ENCODE measurements at places on chromosomes 16 and 17.

GRCh38 chr16:9597967-9598730, 506.7 kb downstream of the HAPSTR1 start:
- no peak for DNase-seq

- peak; percentile 35 for DNase-seq
These were observed 191.1 kb downstream of the ZFHX3 start for GRCh38 chr16:72856797-72857196.

- DNase-seq: no peak
These were observed 78.7 kb downstream of the ZDHHC7 start for GRCh38 chr16:84932681-84933080.

- DNase-seq: no peak
These were observed 226.6 kb downstream of the SPECC1 start for GRCh38 chr17:20235747-20236146.

DNA sequence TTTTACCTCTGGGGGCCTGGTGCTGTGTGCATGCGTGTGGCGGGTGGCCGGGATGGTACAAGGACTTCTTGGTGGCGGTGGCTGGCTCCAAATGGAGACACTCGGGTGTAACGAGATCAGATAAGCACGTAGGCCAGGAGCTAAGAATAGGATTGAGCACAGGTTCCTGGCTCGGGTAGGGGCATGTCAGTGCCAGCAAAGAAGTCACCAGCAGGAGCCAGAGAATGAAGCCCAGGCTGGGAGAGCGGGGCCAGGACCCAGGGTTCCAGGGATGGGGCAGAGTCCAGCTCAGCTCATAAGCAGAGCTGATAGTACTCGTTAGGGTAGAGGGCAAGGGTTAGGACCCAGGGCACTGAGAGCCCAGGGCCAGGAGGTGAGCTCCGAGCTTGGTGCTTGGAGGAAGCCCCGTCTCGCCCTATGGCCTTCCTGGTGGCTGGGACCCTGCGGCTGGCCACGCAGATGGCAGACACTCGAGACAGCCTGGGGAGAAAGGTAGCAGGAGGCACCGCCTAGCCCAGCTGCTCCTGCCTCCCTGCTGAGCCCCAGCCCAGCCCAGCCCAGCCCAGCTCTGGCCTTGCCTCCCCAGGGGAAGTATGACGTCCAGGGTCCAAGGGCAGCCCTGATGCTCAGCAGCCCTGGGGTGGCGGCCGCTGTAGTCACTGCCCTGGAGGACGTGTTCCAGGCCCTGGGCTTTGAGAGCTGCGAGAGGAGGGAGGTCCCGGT, 8.9 kb downstream of the ZNF213 start:
- DNase-seq: no peak

GRCh38 chr17:78174346-78174869, 6.0 kb downstream of the SYNGR2 start:
- DNase-seq: no peak

DNA sequence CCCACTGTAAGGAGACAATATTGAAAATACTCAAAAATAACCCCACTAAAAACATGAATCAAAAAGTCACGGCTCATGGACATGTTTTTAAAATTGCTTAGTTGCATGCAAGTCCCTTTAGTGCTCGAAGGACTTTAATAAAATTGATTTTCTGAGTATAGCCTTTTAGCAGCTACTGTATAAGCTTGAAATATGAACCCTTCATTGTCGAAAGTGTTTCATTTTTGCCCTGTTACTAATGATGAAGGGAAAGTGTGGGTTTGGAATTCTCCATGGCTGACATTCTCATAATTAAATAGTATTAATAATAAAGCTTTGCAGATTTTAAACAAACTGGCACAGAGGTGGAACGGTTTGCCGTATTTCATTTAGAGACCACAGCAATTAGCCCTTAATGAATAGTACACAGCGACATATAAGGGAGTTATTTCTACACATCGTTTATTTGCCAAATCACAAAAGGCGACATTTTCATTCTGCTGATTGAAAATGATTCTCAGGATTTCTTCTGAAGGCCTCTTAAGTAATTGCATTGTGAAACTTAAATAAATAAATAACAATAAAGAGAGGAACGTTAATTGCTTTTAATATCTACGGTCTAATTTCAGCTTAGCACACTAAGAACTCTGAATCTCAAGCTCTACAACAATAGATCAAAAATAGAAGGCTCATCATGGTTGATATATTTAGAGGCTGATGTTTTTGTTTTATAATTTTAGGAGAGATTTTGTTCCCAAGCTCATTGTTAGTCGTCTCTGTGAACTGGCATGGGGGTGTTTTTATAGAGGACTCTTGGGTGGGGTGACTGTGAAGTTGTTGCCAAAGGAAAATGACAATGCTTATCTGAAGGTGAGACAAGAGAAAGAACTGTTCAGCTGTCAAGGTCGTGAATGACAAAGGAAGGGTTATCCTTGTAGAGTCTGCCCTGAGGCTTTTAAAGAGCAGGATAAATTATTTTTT, 60.6 kb downstream of the IRX6 start:
- DNase-seq: no peak

DNA sequence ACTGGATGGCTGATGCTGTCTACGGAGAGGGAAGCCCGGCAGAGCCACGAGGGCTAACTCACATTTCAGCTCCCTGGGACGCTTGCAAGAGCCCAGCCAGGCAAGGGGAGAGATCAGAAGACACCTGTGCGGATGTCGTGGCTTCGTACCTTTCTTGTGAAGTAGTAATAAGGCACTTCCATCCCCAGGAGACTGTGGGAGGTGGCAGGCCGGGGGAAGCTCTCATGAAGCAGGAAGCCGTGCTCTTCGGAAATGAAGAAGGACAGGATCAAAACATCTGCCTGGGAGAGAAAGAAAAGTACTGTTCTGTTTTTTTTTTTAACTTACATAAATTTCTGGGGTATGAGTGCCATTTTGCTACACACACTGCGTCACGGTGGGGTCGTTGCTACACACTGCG, 28.4 kb downstream of the TMEM204 start:
- no peak for DNase-seq

- DNase-seq: no peak
These were observed 30.7 kb downstream of the CCR7 start for GRCh38 chr17:40534371-40535189.

GRCh38 chr17:63224644-63225043, 221.5 kb downstream of the CYB561 start:
- no peak for DNase-seq

DNA sequence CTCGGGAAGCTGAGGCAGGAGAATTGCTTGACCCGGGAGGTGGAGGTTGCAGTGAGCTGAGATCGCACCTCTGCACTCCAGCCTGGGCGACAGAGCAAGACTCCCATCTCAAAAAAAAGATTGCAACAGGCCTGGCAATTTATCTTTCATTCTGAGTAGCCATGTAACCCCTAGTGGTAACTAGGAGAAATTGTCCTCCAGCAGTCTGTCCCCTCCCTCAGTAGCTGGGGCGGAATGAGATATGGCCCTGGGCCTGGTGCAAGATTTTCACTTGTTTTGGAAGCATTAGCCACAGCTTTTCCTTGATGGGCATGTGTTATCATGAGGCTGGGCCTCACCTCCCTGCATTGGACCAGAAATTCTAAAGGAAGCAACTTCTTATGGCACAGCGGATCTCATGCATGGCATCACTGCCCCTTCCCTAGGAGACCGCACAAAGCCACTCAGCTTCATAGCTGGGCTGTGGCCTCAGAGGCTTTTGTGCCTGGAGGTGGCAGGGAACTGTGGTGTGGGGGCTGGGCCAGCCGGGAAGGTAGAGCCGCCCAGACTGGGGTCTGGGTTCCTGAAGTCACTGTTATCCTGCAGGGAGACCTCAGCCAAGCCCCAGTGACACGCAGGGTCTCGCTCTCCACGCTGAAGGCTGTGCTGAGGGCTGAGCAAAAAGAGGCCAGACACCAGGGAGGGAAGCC, 13.4 kb downstream of the NATD1 start:
- peak; percentile 44 for DNase-seq

- DNase-seq: no peak
These were observed 164.9 kb downstream of the CCDC182 start for GRCh38 chr17:57580055-57580739.

DNA sequence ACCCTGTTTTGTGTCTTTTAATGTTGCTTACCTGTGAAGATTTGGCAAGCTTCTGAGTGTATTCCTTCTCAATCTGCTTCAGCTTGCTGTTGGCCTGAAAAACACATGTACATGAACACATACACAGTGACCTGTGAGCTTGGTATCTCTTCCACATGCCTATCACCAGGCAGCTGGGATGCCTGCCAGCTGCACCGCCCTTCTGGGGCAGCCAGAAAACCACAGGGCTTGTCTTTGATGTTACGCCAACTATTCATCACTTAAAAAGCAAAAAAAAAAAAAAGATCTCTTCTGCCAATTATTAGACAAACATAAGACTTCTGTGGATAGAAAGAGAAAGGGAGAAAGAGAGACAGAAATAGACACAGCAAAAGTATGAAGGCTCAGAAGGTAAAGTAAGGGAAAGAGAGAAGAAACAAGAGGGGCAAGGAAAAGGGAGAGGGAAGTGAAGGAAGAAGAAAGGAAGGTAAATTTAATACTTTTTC, 189.2 kb upstream of the AXIN2 start:
- peak; percentile 91 for DNase-seq

GRCh38 chr17:80491478-80492342, 15.3 kb upstream of the NPTX1 start:
- DNase-seq: no peak

- DNase-seq: no peak
These were observed 12.5 kb downstream of the COTL1 start for GRCh38 chr16:84605339-84605848.

DNA sequence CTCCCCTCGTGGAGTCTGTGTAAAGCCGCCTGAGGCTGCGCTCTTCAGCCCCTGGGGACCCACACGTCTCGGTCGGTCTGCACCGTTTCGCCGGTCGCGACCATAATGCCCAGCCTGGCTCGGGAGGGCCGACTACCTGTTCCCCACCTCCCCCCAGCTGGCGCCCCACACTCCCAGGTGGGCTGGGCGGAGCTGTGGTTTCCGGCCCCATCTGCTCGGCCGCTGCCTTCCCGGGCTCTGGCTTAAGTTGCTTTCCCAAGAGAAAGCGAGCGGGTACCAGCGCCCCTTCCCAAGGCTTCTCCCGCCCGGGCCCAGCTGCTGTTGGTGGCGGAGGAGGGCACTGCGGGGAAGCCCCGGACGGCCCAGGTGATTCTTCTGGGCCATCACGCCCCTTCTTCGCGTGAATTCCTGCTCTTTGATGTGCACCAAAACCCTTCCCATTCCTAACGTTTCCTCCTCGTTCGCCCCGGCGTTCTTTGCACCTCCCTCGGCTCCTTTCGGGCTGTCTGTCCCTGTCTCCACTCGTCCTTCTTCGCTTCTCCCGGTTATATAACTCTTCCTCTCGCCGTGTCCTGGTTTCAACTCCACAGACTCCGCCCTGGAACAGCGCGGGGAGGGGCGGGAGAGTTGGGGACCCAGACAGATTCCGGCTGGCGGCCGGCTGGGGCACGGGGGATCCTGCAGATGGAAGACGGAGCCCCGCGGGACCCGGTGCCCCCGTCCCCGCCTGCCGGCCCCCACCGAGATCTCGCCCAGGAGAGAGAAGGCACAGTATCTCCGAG, 2.0 kb downstream of the KDM6B start:
- peak; percentile 83 for DNase-seq

- no peak for DNase-seq
These were observed 4.6 kb downstream of the SLC12A4 start for GRCh38 chr16:67963662-67964321.

DNA sequence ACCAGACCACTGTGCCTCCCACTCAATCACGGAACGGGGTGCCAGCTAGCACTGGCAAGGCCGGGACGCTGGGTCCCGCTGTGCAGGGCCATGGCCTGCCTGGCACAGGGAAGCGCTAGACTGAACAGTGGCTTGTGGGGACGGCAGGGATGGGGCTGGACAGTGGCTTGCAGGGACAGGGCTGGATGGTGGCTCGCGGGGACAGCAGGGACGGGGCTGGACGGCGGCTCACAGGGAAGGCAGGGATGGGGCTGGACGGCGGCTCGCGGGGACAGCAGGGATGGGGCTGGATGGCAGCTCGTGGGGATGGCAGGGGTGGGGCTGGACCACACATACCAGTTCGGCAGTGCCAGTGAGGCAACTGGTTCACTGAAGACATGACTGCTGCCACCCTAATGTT, 32.6 kb downstream of the LMF1 start:
- DNase-seq: no peak

GRCh38 chr16:175011-175949, 1.2 kb upstream of the HBA1 start:
- DNase-seq: no peak

All from EH (cell line).